ENCODE measurements at places on chromosomes 2 and 18.
A peak's percentile ranks its signal among the peaks of the same experiment; 100 is the strongest.

GRCh38 chr18:63907664-63908063 lies at the start of gene SERPINB10:
SERPINB10 (plus strand) TSS chr18:63907958; CDS start chr18:63915511, 7,553 bp downstream.
- no peak for DNase-seq

GRCh38 chr18:48753691-48754090 lies 197.1 kb downstream of the SMAD7 start:
- no peak for DNase-seq

DNA sequence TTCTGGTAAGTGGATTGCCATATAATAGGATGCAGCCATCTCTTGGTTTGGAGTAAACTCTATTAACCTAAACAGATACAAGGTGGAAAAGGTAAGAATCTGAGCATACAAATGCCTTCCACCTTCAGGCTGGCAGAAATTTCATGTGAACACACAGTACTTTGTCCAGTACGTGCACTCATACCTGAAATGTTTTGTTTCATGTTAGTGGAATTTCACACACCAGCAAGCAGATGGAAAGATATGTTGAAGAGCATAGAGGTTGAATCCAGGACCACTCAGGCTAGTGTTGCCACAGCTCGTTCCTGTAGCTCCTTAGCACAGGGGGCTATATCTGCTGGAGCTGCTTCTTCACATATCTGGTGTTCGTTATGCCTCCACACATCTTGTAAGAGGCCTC lies 34.0 kb downstream of the CRIM1 start:
- no peak for DNase-seq

- DNase-seq: no peak
Measured at GRCh38 chr2:113039719-113040118, 12.9 kb downstream of the IL36B start.

GRCh38 chr18:63378919-63379638 lies 12.1 kb upstream of the KDSR start:
- DNase-seq: no peak

DNA sequence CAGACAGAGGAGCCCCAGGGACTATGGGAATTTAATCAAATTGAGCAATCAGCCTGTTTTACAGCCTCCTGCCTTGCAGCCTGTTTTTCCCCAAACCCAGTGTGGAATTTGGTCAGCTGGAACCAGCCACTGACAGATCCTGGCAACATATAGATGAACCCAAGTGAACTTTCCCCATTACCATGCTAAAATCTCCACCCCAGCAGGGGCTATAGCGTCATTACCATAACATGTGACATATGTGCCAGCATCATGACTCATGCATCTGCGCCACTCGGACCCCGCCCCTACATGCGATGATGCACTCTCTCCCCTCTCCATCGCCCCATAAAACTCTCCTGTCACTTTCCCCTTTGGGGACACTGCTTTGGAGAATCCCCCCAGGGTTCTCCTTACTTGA lies 17.3 kb upstream of the FEZ2 start:
- no peak for DNase-seq

DNA sequence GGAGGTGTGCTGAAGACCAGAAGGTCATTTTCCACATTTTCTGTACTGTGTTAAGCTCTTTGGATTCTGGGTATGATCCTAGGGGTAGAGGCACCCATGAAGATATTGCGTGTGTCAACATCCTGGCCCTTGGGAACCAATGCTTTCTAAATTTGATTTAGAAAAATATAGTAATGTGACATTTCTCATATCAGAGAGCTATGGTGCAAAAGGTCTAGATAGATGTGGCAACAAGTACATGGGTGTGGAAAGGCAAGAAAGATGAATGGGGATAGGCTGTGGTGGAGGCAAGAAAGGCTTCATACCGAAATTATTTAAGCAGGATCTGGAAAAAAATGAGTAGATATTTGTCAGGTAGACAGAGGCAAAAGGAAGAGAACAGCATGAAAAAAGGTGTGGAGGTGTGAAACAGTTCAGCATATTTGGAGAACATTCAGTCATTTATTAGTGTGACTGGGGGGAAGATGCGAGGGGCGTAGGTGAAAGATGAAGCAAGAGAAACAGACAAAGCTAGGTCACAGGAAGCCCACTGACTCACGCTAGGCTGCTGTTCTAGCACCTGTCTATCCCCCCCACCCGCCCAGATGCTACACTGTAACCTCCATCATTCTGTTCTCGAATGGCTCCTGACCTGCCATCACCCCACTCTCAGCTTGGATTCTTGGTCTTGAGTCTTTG lies 11.7 kb downstream of the DOK1 start:
- DNase-seq: no peak

GRCh38 chr2:195515551-195515950 lies 141.5 kb upstream of the SLC39A10 start:
- DNase-seq: no peak

DNA sequence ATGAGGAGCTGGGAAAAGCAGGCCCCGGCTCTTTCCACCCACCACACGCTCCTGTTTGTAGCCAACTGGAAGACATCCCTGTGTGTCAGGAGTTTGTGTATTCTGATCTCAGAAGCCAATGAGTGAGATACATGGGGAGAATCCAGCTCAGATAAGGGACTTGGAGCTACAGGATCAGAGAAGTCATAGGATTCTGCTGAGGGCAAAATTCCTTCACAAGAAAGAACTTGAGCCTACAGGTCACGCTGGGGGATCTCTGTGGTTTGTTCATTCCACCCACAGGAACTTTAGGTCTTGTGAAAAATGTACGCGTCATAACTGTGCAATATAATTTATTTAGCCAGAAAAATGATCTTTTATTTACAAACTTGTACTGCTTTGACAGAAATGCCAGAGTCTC lies 80.1 kb upstream of the SMIM21 start:
- DNase-seq: no peak

GRCh38 chr18:59885579-59886163 lies 14.1 kb upstream of the PMAIP1 start:
- DNase-seq: peak; percentile 79

All from NAMALWA (cell line).